ENCODE measurements at places on chromosomes 12 and 14. TPM values are rescaled to one million over a fixed set of nuclear protein-coding genes. Genes with fewer than 3 reads are reported as not detected.

The CLEC2D gene
- 11.8 TPM for total RNA-seq

The ACVRL1 gene
- total RNA-seq = 2.0 TPM

The OR4K17 gene
- total RNA-seq = not detected

- H3K27me3 ChIP-seq = no peaks in the 10 kb centered on the region
- no peak for DNase-seq
- H3K4me3 ChIP-seq = no peak overlapping the region
- no peaks in the 10 kb centered on the region for H3K4me1 ChIP-seq
Observed at GRCh38 chr14:31827325-31827724, 249.8 kb upstream of the ARHGAP5 start.

- no peaks in the 10 kb centered on the region for H3K36me3 ChIP-seq
- no peak for DNase-seq
- H3K4me3 ChIP-seq = no peak overlapping the region
- no peak overlapping the region for H3K27ac ChIP-seq
- peaks cover 12% of the 10 kb centered on the region for H3K4me1 ChIP-seq
- H3K27me3 ChIP-seq = peaks cover 10% of the 10 kb centered on the region
Observed at GRCh38 chr12:5171701-5172100, 128.0 kb downstream of the KCNA5 start.

GRCh38 chr12:14567351-14568162 is at the start of gene PLBD1:
TSS of gene PLBD1 (minus strand) at chr12:14567883. CDS start at chr12:14567696, 187 bp downstream.
- H3K27me3 ChIP-seq = no peaks in the 10 kb centered on the region

- no peak overlapping the region for H3K27ac ChIP-seq
- no peak for DNase-seq
- no peak overlapping the region for H3K4me3 ChIP-seq
- no peaks in the 10 kb centered on the region for H3K36me3 ChIP-seq
- H3K27me3 ChIP-seq = no peaks in the 10 kb centered on the region
- no peaks in the 10 kb centered on the region for H3K4me1 ChIP-seq
Observed at GRCh38 chr14:45906257-45906656, 653.3 kb upstream of the MIS18BP1 start.

- DNase-seq = no peak
- no peak overlapping the region for H3K4me3 ChIP-seq
- H3K27ac ChIP-seq = no peak overlapping the region
Observed at GRCh38 chr12:95803817-95804216, 13.3 kb upstream of the NTN4 start.

- no peaks in the 10 kb centered on the region for H3K36me3 ChIP-seq
- no peaks in the 10 kb centered on the region for H3K27me3 ChIP-seq
Observed at GRCh38 chr12:59322473-59322872, 273.4 kb upstream of the SLC16A7 start.

GRCh38 chr12:7486512-7486911 is 17.1 kb downstream of the CD163 start:
- H3K36me3 ChIP-seq = no peaks in the 10 kb centered on the region
- H3K4me3 ChIP-seq = no peak overlapping the region
- DNase-seq = no peak

The DHRS2 gene
- total RNA-seq = not detected

- H3K4me3 ChIP-seq = no peak overlapping the region
- no peaks in the 10 kb centered on the region for H3K36me3 ChIP-seq
- DNase-seq = no peak
- no peak overlapping the region for H3K27ac ChIP-seq
- H3K4me1 ChIP-seq = peaks cover 6% of the 10 kb centered on the region
Observed at GRCh38 chr14:102829016-102829548, 51.8 kb downstream of the TRAF3 start.

The MMP19 gene
- total RNA-seq = 1.5 TPM

GRCh38 chr14:103619057-103619456 is 10.0 kb upstream of the KLC1 start:
- peaks cover 10% of the 10 kb centered on the region for H3K4me1 ChIP-seq
- DNase-seq = no peak
- no peak overlapping the region for H3K4me3 ChIP-seq
- no peak overlapping the region for H3K27ac ChIP-seq

The GPR65 gene
- total RNA-seq = 0.35 TPM

The OR4K15 gene
- not detected for total RNA-seq

GRCh38 chr14:90815822-90816662 is at the start of gene TTC7B:
TSS of gene TTC7B (minus strand) at chr14:90816430. CDS start at chr14:90816295, 135 bp downstream.
- H3K4me3 ChIP-seq = peak within 1 kb of the TSS; percentile 50
- no peaks in the 10 kb centered on the region for H3K36me3 ChIP-seq
- H3K4me1 ChIP-seq = no peaks in the 10 kb centered on the region
- H3K27me3 ChIP-seq = no peaks in the 10 kb centered on the region
- H3K27ac ChIP-seq = peak within 1 kb of the TSS; percentile 29

The USP44 gene
- total RNA-seq = 0.19 TPM

DNA sequence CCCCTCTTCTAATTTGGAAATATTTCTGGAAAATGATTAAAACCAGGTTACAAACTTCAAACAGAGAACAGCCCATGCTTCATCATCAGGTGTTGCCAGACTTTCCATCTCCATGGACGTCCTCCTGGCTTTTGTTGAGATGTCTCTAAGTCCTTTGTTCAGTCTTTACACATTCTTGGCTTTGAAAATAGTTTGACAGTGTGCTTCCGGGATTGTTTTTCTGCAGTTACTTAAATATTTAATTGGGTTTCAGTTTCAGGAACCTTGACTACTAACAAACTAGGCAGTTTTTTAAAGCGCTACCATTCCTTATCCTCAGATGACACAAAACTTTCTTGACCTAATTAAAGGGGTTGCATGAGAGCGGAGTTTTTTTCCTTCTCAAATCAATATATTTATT is 47.8 kb downstream of the GOLGA5 start:
- H3K27me3 ChIP-seq = no peaks in the 10 kb centered on the region
- no peak overlapping the region for H3K27ac ChIP-seq
- H3K36me3 ChIP-seq = peaks cover 61% of the 10 kb centered on the region
- no peak overlapping the region for H3K4me3 ChIP-seq
- no peaks in the 10 kb centered on the region for H3K4me1 ChIP-seq
- DNase-seq = no peak

GRCh38 chr12:95784286-95784685 is 6.3 kb downstream of the NTN4 start:
- no peaks in the 10 kb centered on the region for H3K36me3 ChIP-seq
- peaks cover 60% of the 10 kb centered on the region for H3K4me1 ChIP-seq
- H3K4me3 ChIP-seq = no peak overlapping the region
- H3K27ac ChIP-seq = no peak overlapping the region
- H3K27me3 ChIP-seq = no peaks in the 10 kb centered on the region

The EIF2S1 gene
- 136 TPM for total RNA-seq

GRCh38 chr12:3446653-3447270 is 44.2 kb upstream of the PRMT8 start:
- H3K4me3 ChIP-seq = no peak overlapping the region
- H3K27ac ChIP-seq = no peak overlapping the region
- no peaks in the 10 kb centered on the region for H3K27me3 ChIP-seq
- DNase-seq = no peak
- H3K36me3 ChIP-seq = no peaks in the 10 kb centered on the region

DNA sequence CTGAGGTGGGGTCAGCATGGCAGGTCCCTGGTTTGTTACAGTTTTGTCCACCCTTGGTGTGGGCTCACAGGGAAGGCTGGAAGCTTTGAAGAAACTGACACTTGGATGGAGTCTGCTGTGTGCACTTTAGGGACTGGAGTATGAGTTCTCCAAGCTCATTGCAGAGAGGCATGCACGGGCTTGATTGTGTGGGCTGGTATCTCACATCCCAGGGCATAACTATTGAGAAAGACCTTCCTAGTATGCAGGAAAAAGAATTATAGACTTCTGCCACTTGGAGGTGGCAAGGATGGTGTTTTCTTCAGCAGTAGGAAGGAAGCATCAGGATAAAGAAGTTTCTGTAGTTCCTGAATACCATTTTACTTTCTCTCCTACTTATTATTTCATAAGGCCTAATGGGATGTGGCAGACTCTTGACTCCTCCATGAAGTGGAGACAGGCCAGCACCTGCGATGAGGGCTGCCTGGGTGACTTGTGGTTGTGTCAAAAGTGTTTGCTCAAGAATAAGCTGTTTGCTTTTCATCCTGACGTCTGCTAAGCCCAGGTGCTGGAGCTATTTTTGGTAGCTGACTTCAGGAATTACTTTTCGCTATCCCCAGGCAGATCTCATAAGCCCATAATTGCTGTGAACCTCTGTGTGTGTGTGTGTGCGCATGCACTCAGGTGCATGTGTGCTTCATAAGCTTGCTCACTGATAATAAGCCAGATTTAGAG is 125.8 kb downstream of the KTN1 start:
- no peaks in the 10 kb centered on the region for H3K36me3 ChIP-seq
- no peak for DNase-seq
- H3K27ac ChIP-seq = no peak overlapping the region

GRCh38 chr12:46515829-46516228 is 143.3 kb upstream of the SLC38A2 start:
- no peaks in the 10 kb centered on the region for H3K36me3 ChIP-seq
- no peak overlapping the region for H3K27ac ChIP-seq
- no peak for DNase-seq
- H3K4me3 ChIP-seq = no peak overlapping the region

- DNase-seq = no peak
- no peaks in the 10 kb centered on the region for H3K27me3 ChIP-seq
- H3K4me1 ChIP-seq = peaks cover 17% of the 10 kb centered on the region
- H3K36me3 ChIP-seq = peaks cover 19% of the 10 kb centered on the region
Observed at GRCh38 chr12:122937622-122938091, 28.6 kb downstream of the ABCB9 start.

The TMEM106C gene
- total RNA-seq = 63.7 TPM

The TGFB3 gene
- total RNA-seq = 10.5 TPM

DNA sequence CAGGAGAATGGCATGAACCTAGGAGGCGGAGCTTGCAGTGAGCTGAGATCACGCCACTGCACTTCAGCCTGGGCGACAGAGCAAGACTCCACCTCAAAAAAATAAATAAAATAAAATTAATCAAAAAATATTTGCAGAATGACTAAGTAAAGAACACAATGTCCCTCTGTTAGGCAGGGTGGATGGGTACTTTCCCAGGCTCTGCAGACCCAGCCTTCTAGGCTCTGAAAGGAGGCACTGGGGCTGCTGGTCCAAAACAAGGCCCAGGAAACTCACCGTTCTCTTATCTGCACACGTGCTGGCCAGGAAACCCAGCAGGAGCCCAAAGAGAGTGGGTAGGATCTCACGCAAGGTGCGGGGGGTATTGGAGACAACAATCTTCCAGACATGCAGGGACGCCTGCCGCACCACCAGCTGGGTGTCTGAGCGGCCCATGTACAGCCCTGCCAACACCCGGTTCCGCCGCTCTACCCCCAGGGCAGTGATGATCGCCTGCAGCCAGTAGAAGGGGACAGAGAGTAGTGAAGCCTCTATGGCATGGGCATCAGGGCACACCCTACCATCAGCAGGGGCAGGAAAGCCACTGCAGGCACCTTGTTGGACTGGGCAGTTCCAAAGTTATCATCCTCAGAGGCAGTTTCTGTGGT is 25.8 kb upstream of the RAB35 start:
- peaks cover 100% of the 10 kb centered on the region for H3K36me3 ChIP-seq
- H3K27me3 ChIP-seq = no peaks in the 10 kb centered on the region
- DNase-seq = no peak

The TSPAN11 gene
- total RNA-seq = 0.97 TPM

DNA sequence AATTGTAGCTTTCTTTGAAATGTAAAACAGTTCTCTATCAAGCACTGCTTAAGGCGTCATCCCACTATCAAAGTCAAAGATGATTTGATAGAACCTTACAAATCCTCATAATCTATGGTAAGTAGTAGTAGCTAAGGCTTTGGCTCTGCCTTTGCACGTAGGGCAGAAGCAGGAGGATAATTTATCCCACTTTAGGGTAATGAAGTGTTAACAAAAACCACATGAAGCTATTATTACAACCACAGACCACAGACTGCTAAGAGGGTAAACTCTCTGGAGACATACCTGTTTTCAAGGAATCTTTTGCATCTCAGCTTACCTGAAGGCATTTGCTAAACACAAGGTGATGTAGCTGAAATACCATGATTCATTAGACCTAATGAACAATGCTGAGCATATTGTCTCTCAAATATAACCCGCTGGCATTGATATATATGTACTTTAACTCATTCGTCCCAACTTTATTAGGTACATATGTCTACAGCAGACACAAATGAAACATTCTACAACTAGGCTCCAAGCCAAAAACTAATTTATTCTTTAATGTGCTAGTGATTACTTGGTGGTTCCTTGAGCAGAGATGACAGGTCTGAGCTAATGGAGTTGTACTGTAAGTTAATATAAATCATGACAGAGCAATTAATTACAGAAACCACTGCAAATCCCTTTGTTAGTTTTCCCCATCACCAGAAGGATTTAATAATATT is 368.8 kb downstream of the ETNK1 start:
- H3K4me1 ChIP-seq = no peaks in the 10 kb centered on the region
- H3K4me3 ChIP-seq = no peak overlapping the region
- H3K36me3 ChIP-seq = no peaks in the 10 kb centered on the region
- DNase-seq = no peak
- H3K27ac ChIP-seq = no peak overlapping the region

DNA sequence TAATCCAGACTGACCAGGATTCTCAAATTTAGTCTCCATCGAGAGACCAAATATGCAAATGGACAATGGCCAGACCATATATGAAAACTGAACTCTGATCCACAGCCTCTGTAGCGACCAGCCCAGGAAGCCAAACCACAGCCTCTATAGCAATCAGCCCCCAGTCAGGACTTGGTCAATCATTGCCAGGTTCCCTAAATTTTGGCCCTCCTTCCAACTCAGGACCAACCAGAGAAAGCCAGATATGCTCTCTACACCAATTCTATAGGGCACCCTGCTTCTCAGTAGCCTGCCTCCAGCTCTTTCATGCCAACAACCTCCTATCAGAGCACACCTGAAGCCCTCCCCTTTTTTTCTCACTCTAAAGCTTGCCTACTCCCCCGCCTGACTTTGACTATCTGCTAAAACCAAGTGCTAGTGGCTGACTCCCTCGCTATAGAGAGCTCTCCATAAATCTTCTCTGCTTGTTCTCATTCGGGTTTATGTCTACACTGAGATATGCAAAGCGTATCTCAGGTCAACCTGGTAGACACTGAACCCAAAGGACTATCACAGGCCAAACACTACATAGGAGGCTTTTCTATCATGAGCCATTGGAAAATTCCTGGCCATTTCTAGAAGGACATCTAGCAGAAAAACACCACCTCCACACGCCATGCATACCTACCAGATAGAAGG is 110.5 kb upstream of the FUT8 start:
- DNase-seq = no peak
- H3K36me3 ChIP-seq = no peaks in the 10 kb centered on the region
- H3K27ac ChIP-seq = no peak overlapping the region
- no peaks in the 10 kb centered on the region for H3K27me3 ChIP-seq

GRCh38 chr14:31025367-31026076 is at the start of gene AP4S1:
TSS of gene AP4S1 (plus strand) at chr14:31025649. CDS start at chr14:31066197, 40,548 bp downstream.
- peaks cover 7% of the 10 kb centered on the region for H3K4me1 ChIP-seq
- H3K36me3 ChIP-seq = no peaks in the 10 kb centered on the region
- DNase-seq = no peak
- peak within 1 kb of the TSS; percentile 86 for H3K4me3 ChIP-seq
- no peaks in the 10 kb centered on the region for H3K27me3 ChIP-seq

GRCh38 chr14:31051511-31051910 is 25.3 kb upstream of the STRN3 start:
- H3K4me1 ChIP-seq = no peaks in the 10 kb centered on the region
- DNase-seq = no peak
- no peak overlapping the region for H3K4me3 ChIP-seq
- no peak overlapping the region for H3K27ac ChIP-seq

The OVCH1 gene
- total RNA-seq = not detected

- no peaks in the 10 kb centered on the region for H3K27me3 ChIP-seq
- peak overlapping the region; percentile 96 for H3K27ac ChIP-seq
- DNase-seq = no peak
- H3K4me1 ChIP-seq = peaks cover 100% of the 10 kb centered on the region
- H3K4me3 ChIP-seq = no peak overlapping the region
- H3K36me3 ChIP-seq = no peaks in the 10 kb centered on the region
Observed at GRCh38 chr12:124392271-124392666, 97.4 kb downstream of the RFLNA start.

- H3K4me3 ChIP-seq = no peak overlapping the region
- no peaks in the 10 kb centered on the region for H3K36me3 ChIP-seq
- no peaks in the 10 kb centered on the region for H3K27me3 ChIP-seq
- H3K4me1 ChIP-seq = no peaks in the 10 kb centered on the region
- no peak overlapping the region for H3K27ac ChIP-seq
- DNase-seq = no peak
Observed at GRCh38 chr12:65895759-65896656, 71.7 kb downstream of the HMGA2 start.
